Activated CD4-positive, alpha-beta T cell treated with anti-CD3 and anti-CD28 coated beads, Interleukin-2, amount 10 ng/mL, durations not matched to agents 7 days and 5 days (primary cell): ENCODE measurements at places on chromosomes 2 and 18.
A peak's percentile ranks its signal among the peaks of the same experiment; 100 is the strongest.

- peaks cover 5% of the 10 kb centered on the region for H3K36me3 ChIP-seq
- DNase-seq: no peak
- peak overlapping the region; percentile 83 for H3K4me3 ChIP-seq
- H3K4me1 ChIP-seq: peaks cover 41% of the 10 kb centered on the region
These were observed 1.9 kb upstream of the ODC1 start for GRCh38 chr2:10449838-10450691.

- H3K4me3 ChIP-seq: no peak overlapping the region
- H3K27me3 ChIP-seq: no peaks in the 10 kb centered on the region
These were observed 27.2 kb upstream of the RFX8 start for GRCh38 chr2:101502095-101502494.

- H3K27ac ChIP-seq: no peak overlapping the region
- peaks cover 2% of the 10 kb centered on the region for H3K4me1 ChIP-seq
- no peak for DNase-seq
- peaks cover 38% of the 10 kb centered on the region for H3K36me3 ChIP-seq
- no peak overlapping the region for H3K4me3 ChIP-seq
- H3K27me3 ChIP-seq: no peaks in the 10 kb centered on the region
These were observed 110.2 kb upstream of the ITGB6 start for GRCh38 chr2:160310118-160310828.

DNA sequence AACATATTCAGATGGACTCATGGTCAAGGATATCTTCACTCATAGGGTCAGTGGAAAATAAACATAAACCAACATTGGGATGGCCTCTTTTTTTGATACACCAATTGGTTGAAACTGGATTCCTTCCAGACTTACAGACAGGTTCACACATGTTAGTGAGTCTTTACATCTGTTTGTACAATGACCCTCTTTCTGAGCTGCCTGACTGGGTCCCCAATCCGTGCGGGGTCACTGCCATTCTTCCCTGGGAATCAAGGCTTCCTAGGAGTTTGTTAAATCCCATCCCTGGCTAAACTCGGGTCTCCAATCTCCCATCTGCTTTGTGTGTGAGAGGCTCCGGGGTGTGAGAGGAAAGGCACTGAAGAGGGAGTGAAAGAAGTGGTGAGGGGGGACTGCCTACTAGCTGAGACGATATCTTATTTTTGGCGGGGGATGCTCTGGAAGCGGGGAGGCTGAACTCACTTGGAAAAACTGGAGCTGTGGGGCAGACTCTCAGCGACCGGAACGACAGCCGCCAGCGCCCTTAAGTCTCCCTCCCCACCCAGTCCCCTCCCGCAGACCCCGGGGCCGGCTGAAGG is 487 bp downstream of the STARD6 start:
- peak overlapping the region; percentile 100 for H3K27ac ChIP-seq
- H3K4me3 ChIP-seq: peak overlapping the region; percentile 93
- peaks cover 28% of the 10 kb centered on the region for H3K4me1 ChIP-seq
- H3K36me3 ChIP-seq: peaks cover 14% of the 10 kb centered on the region

DNA sequence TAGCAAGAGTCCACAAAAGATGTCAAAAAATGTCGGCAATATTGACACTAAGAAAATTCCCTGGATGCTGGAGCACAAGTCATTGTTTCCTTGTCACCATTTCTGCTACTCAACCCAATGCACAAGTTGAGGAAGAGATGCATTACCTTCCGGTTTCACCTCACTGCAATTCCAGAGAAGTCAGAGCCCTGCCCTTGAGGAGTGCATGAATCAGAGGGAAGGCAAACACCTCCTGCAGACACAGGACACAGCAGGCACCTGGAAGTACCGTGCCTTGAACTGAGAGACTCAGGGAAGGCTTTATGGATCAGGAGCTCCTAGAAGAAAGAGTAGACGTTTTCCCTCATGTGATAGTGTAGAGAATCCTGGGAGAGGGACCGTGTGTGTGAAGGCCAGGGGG is 62.7 kb upstream of the ARL4C start:
- H3K36me3 ChIP-seq: no peaks in the 10 kb centered on the region
- peaks cover 3% of the 10 kb centered on the region for H3K27me3 ChIP-seq
- H3K27ac ChIP-seq: no peak overlapping the region
- H3K4me1 ChIP-seq: peaks cover 3% of the 10 kb centered on the region

GRCh38 chr2:38262069-38262871 is 114.8 kb downstream of the ATL2 start:
- no peak for DNase-seq
- peaks cover 6% of the 10 kb centered on the region for H3K27me3 ChIP-seq

- no peak for DNase-seq
- H3K36me3 ChIP-seq: no peaks in the 10 kb centered on the region
- peaks cover 6% of the 10 kb centered on the region for H3K27me3 ChIP-seq
- no peak overlapping the region for H3K27ac ChIP-seq
These were observed 15.3 kb downstream of the ID2 start for GRCh38 chr2:8697190-8697589.

GRCh38 chr2:144745424-144745823 is 225.5 kb upstream of the ZEB2 start:
- no peaks in the 10 kb centered on the region for H3K4me1 ChIP-seq
- no peaks in the 10 kb centered on the region for H3K36me3 ChIP-seq
- H3K27ac ChIP-seq: no peak overlapping the region
- DNase-seq: no peak

DNA sequence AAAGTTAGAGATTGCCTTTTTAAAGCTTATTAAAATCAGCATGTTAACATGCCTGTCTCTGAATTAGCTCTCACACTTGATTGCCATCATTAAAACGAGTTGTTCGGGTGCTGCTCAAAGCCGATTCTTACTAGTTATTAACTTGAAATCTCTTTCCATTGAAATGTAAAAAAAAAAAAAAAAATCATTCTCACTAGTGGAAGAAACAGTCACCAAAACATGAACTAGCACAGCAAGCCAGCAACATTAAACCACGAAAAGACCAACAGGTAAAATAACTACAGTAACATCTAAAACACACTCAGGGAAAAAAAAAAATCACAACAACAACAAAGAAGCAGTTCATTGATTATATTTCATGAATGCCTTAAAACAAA is 264.5 kb downstream of the MEIS1 start:
- no peaks in the 10 kb centered on the region for H3K36me3 ChIP-seq
- DNase-seq: no peak
- H3K4me1 ChIP-seq: no peaks in the 10 kb centered on the region
- H3K27ac ChIP-seq: no peak overlapping the region

- H3K4me1 ChIP-seq: no peaks in the 10 kb centered on the region
- no peaks in the 10 kb centered on the region for H3K36me3 ChIP-seq
- no peak for DNase-seq
- H3K27me3 ChIP-seq: no peaks in the 10 kb centered on the region
- no peak overlapping the region for H3K27ac ChIP-seq
- H3K4me3 ChIP-seq: no peak overlapping the region
These were observed 210.0 kb upstream of the ZNF521 start for GRCh38 chr18:25561918-25562317.

DNA sequence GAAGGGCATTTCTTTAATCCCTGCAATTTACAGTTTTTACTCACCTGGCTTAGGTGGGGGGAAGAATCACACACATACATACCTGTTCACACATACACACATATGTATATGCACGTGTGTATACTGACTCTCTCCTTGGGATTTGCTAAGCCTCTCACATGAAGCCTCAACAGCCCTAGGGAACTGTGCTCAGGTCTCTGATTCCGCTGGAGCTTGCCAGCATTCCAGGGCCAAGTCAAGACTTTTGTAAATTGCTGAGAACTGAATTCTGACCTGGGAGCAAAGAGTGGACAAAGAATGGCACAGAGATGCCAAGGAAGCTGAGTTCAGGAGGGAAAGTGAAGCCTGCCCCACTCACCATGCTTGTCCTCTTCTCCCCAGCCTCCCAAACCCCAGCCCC is 177.3 kb downstream of the TMEM247 start:
- H3K36me3 ChIP-seq: no peaks in the 10 kb centered on the region
- no peaks in the 10 kb centered on the region for H3K4me1 ChIP-seq
- no peak overlapping the region for H3K27ac ChIP-seq
- H3K4me3 ChIP-seq: no peak overlapping the region

DNA sequence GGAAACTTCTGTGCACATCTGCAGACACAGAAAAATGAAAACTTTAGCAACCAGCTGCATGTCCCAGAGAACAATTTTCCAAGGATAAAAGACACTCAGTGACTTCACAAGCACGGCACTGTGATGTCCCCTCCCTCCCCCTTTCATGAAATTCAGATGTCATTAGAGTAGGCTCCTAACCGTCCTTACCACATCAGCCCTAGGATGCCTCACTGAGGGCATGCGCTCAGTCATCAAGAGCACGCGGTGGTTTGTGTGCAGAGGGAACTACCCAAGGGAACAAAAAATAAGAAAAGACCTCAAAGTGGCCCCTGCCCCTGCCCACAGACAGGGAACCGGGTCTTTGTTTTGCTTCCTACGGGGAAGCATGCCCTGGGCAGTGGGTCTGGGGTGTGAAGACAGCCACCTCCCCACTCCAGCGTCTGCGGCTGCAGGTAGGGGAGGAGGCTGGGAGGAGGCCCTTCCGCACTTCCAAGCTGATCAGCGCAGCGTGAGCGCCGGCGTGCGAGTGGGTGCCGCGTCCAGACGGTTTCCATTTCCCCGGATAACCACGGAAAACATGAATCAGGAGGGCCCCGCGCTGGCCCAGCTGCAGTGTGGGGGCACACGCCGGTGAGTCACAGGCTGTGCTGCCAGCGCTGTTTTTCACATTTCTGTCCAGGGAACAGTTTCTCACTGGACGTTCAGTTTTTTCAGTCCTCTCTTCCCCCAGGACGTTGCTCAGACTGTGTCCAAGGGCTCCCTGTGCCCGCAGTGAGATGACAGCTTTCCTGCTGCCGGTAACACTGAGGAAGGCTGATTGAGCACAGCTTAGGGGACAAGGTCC is 70.6 kb downstream of the COPS8 start:
- peaks cover 15% of the 10 kb centered on the region for H3K4me1 ChIP-seq
- H3K27ac ChIP-seq: no peak overlapping the region
- no peak for DNase-seq
- no peak overlapping the region for H3K4me3 ChIP-seq
- no peaks in the 10 kb centered on the region for H3K36me3 ChIP-seq

- no peak overlapping the region for H3K4me3 ChIP-seq
- H3K27ac ChIP-seq: no peak overlapping the region
- no peaks in the 10 kb centered on the region for H3K36me3 ChIP-seq
- H3K27me3 ChIP-seq: no peaks in the 10 kb centered on the region
- DNase-seq: no peak
These were observed 228.0 kb downstream of the ETAA1 start for GRCh38 chr2:67625178-67625577.

DNA sequence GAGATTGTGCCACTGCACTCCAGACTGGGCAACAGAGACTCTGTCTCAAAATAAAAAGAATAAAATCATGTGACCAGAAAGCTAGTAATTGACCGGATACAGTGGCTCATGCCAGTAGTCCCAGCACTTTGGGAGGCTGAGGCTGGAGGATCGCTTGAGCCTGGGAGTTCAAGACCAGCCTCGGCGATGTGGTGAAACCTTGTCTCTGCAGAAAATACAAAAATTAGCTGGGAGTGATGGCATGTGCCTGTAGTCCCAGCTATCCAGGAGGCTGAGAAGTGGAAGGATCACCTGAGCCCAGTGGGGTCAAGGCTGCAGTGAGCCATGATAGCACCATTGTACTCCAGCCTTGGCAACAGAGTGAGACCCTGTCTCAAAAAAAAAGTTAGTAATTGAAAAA is 36.8 kb downstream of the COX7A2L start:
- DNase-seq: no peak
- peaks cover 22% of the 10 kb centered on the region for H3K4me1 ChIP-seq
- no peak overlapping the region for H3K4me3 ChIP-seq
- H3K36me3 ChIP-seq: peaks cover 50% of the 10 kb centered on the region
- H3K27me3 ChIP-seq: no peaks in the 10 kb centered on the region

DNA sequence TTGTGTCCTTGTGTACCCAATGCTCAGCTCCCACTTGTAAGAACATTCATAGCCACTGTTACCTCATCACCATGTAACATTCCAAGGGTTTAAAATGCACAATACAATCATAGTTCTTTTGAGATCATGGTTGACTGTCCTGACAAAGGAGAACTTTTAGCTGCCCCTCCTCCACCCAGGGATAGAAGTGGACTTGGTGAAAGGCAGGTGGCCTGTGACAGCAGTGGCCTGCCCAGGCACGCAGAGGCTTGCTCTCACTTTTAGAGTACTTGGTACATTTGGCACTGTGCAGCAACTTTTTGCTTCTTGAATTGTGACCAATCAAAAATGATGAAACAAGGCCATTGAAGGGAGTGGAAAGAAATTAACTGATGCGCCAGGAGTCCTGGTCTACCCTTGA is 108.7 kb downstream of the ANKRD44 start:
- peaks cover 71% of the 10 kb centered on the region for H3K36me3 ChIP-seq
- no peak for DNase-seq
- peak overlapping the region; percentile 26 for H3K27ac ChIP-seq
- H3K4me1 ChIP-seq: peaks cover 89% of the 10 kb centered on the region
- H3K4me3 ChIP-seq: no peak overlapping the region
- H3K27me3 ChIP-seq: no peaks in the 10 kb centered on the region

DNA sequence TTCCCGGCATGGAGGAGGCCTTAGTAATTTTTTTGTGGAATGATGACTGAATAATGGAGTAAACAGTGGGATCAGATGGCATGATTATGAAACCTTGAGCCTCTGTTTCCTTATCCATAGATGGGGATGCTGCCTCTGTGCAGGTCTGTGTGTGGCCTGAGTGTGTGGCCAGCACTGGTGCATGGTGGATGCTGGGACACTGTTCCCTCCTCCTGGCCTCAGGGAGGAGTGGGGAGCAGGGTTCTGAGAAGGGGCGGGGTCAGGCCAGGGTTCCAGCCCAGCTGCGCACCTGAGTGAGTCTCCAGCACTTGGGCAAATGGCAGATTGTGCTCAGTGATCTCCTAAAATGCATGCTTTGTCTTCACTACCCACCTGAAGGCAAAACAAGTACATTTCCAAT is 66.4 kb downstream of the DCDC2C start:
- H3K36me3 ChIP-seq: no peaks in the 10 kb centered on the region
- DNase-seq: no peak
- no peak overlapping the region for H3K4me3 ChIP-seq
- peaks cover 3% of the 10 kb centered on the region for H3K27me3 ChIP-seq
- H3K27ac ChIP-seq: no peak overlapping the region

DNA sequence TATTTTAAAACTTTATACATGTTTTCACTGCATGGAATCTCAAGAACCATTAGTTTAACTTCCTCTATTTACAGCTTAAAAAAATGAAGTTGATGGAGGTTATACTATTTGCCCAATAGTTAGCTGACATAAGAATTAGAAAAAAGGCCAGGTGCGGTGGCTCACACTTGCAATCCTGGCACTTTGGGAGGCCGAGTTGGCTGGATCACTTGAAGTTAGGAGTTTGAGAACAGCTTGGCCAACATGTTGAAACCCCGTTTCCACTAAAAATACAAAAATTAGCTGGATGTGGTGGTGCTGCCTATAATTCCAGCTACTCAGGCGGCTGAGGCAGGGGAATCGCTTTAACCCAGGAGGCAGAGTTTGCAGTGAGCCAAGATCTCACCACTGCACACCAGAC is 125.1 kb upstream of the CDH19 start:
- DNase-seq: no peak
- no peaks in the 10 kb centered on the region for H3K36me3 ChIP-seq
- H3K4me3 ChIP-seq: no peak overlapping the region
- H3K27ac ChIP-seq: no peak overlapping the region

DNA sequence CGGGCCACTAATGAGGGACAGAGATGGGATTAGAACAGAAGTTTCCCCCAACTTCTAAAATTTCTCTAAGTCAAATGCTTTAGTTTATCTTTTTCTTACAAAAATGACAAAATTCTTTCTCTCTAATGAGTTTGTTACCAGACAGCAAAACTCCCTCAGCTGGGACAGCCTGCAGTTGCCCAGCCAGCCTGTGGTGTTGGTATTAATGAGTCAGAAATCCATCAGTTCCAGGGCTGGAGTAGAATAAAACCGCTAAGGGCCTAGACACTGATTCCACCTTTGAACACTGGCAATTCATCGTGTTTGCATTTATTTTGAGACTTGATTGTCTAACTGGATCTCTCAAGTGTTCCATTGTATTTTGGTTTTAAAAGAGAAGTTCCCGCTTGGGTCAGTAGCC is 38.3 kb upstream of the SMAD2 start:
- H3K27me3 ChIP-seq: peaks cover 12% of the 10 kb centered on the region
- no peaks in the 10 kb centered on the region for H3K4me1 ChIP-seq
- H3K36me3 ChIP-seq: no peaks in the 10 kb centered on the region
- H3K4me3 ChIP-seq: no peak overlapping the region
